ENCODE measurements at places on chromosomes 1 and 21.

DNA sequence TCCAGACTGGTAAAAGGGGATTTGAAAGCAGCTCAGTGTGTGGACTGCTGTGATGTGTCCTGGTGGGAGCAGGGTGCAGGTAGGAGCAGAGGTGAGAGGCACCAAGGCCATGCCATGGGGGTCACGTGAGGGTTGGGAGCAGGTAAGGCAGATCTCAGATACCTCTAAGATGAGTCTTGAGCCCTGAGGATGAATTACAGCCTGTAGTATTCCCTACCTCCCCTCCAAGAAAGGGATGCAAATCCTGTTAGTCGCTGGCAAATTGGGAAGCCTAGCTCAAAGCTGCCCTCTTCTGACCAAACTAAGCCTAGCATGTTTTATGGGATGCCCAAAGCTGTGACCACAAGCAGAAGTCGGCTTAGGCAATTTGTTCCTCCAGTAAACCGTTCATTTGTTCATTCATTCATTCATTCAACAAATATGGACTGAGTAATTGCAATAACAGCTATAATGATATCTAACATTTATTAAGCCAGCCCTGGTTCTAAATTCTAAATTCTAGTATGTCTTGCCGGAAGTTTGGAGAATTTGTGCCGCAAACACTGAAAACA, 3.9 kb upstream of the NUAK2 start:
- DNase-seq: peak; percentile 75

DNA sequence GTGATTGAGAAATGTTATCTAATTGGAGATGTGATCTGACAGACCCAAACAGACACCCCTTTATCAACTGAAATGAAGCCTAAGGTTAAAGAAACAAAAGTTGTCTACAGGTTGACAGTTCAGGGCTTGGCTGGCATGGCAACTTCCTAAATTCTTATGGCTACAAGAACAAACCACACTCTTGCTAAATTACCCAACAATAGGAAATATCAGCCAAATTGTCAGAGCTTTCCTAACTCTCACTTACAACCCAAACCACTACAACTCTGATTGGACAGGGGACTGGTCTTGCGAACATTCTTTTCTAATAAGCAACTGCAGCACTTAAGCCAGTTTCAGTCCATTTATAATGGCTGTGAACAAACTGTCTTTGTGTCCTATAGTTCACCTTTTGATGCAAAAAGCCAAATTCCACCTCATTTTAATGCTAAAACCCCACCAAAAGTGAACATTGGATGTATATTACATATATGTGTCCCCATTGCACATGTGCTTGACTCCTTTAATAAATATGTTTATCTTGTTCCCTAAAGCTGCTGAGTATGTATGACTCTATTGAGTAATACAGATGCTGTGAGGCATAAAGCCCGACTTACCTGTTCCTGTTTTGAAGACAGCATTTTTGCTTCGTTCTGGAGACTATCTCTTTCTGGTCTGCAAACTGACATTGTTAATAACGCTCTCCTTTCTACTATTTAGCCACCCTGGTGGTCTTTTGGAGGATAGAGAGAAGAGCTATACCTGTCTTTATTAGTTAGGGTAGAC, 101.3 kb upstream of the HMCN1 start:
- DNase-seq: peak; percentile 81

GRCh38 chr1:150281758-150282557, at the start of gene CIART:
Gene CIART (plus strand): TSS chr1:150282554. CDS start chr1:150283268, 714 bp downstream.
- peak; percentile 99 for DNase-seq

GRCh38 chr1:81512252-81513003, 288.3 kb upstream of the ADGRL2 start:
- DNase-seq: no peak

GRCh38 chr1:162391790-162392563, 10.4 kb downstream of the C1orf226 start:
- peak; percentile 67 for DNase-seq

DNA sequence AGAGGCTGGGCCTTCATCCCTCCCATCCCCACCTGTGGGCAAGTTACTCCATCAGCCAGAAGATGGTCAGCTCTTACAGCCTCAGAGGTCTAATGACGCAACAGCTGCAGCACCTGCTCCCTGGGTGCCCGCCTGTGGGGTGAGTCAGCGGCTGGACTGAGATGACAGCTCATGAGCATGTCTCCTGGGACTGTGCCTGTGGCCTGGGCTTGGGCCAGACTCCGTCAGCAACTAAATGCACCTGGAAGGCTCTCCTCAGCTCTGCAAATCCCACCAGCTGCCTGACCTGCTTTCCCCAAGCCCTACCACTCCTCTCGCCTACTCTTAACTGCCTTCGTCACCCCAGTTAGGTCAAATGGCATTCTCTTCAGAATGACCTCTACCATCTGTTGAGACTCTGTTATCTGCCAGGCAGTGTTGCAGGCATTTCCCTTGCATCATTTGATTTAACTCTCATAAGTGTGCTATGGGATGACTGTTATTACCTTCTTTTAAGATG, 47.7 kb downstream of the ETS2 start:
- DNase-seq: peak; percentile 91

GRCh38 chr1:28604411-28604810, 12.3 kb downstream of the RAB42 start:
- DNase-seq: no peak

- DNase-seq: no peak
These were observed 347 bp upstream of the KRTAP20-4 start for GRCh38 chr21:30620080-30620479.

GRCh38 chr1:209823143-209824041, 4.4 kb upstream of the UTP25 start:
- DNase-seq: peak; percentile 87

DNA sequence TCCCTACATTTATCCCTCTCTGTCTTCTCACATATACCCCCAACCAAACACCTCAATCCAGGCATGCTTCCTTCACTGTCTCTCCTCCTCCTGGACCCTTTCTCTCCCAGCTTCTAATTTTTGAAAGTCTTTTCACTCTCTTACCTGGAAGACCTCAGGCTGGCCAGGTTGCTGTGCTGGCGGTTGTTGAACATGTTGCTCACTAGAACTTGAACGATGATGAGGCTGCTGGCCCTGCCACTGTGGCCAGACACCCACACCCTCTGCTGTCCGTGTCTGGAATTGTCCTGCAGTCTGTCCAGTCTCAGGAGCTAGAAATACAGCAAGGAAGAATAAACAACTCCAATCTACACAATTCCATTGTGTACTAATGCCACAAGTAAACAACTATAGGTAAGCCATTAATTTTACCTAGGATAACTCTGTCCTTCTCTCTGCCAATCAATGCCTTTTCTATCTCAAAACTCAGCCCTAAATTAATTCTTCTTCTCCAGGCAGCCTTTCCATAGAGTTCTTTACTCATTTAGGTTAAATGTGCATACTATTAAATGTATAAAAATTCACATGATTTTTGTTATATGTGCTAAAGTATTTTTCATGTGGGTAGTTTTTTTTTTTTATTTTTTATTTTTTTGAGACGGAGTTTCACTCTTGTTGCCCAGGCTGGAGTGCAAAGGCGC, 5.1 kb upstream of the CTSK start:
- DNase-seq: peak; percentile 85

GRCh38 chr1:25462732-25463131, 32.0 kb downstream of the MACO1 start:
- DNase-seq: no peak

DNA sequence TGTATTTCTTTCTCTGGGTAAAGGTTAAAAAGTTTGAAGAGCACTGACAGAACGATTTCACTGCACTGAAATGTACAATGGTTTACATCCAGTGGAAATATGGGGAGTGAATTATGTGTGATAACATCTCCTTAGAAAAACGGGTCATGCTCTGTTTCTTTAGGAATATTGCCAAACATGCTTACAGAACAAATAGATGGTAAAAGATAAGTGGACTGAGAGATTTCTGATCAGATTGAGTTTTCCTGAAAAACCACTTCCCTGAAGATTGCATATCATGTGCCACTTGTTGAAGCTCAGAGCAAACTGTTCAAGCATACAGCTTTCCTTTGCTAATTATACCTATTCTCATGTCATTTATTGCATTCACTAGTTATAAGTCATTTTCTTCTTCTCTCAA, 29.9 kb upstream of the DISP1 start:
- DNase-seq: no peak

DNA sequence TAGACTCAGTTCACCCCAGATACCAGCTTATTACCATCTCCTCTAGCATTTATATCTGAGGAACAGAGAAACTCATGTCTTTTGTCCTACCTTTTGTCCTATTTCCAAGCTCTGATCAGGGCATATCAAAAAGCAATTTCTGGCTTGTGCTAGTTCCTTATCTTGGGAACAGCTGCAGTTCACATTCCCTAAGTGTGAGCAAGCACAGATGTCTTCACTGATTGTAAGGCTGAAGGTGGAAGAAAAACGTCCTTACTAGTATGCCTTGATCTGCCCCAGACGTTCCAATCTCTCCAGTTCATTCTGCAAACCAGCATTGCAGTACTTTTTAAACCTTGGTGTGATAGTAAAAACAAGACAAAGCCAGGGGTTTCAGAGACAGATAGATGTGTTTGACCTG, 139.8 kb downstream of the NCAM2 start:
- no peak for DNase-seq

DNA sequence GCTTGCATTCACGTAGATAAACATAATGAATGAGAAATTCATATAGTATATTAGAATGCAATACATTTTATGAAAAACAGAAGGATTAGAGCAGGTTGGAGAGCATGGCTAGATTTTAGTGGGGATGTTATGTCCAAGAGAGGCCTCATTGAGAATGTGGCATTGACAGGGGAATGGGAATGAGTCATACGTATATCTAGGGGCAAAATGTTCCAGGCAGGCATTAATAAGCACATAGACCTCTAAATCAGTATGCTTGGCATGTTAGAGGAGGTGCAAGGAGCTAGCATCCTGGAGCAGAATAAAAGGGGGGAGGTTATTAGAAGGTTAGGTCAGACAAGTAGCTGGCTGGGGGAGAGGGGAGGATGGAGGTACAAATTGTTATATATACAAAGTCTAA, 93.0 kb downstream of the USH2A start:
- no peak for DNase-seq

- DNase-seq: peak; percentile 53
These were observed 4.9 kb upstream of the ZNF644 start for GRCh38 chr1:91026777-91027176.

- DNase-seq: peak; percentile 16
These were observed 11.4 kb upstream of the ASCL5 start for GRCh38 chr1:201138311-201138840.

- DNase-seq: peak; percentile 30
These were observed 76.0 kb upstream of the DPYD start for GRCh38 chr1:97996880-97997279.

GRCh38 chr1:248730507-248731335, 24.8 kb downstream of the LYPD8 start:
- peak; percentile 17 for DNase-seq

GRCh38 chr1:97508653-97509218, 412.1 kb downstream of the DPYD start:
- DNase-seq: no peak

DNA sequence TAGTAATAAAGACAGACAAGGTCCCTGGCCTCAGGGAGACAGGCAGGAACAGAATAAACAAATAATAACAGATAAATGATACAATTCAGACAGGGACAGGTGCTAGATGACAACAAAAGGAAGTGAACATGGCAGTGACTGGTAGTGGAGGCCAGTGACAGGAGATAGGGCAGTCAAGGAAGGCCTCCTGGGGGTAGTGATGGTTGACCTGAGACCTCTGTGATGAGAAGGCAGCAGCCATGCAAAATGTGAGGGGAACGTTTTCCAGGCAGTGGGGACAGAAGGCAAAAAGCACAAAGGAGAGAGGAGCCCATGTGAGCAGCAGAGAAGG, 18.5 kb downstream of the OPTC start:
- DNase-seq: no peak

DNA sequence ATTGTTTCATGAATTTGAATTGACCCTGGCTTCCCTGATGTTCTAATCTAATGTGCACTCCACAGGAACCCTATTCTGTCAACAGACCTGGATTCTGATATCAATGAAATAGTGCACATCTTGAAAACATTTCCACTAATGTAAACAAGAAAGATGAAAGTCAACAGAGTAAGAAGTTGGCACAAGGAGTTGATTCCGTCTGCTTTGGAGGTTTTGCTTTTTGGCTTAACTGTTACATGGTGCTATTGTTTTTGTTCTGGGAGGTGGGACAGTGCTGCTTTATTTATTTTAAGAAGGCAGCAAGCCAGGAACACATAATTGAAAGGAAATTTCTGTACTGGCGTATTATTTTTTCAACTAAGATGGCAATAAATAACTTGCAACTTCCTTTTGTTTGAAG, 73.3 kb downstream of the LEPR start:
- DNase-seq: no peak

GRCh38 chr1:178273707-178274410, 180.0 kb downstream of the RASAL2 start:
- DNase-seq: peak; percentile 35

GRCh38 chr1:3939242-3940080, 39.4 kb upstream of the C1orf174 start:
- DNase-seq: no peak

DNA sequence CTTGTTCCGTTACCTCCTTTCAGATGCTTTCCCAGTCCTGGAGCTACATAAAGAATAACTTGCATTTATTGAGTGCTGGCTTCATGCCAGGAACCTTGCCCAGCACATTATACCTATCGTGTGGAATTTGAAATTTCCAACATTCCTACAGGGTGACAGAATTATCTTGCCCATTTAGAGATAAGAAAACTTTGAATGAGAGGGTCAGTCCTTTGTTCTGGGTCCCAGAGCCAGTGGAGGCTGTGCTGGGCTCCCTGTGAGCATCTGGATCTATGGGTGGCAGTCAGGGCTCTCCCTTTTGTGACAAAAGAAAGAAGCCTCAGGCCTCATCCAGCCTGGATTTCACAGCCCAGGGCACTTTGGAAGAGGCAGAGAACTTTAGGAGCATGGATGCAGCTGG, 3.2 kb downstream of the GSTM4 start:
- DNase-seq: no peak

DNA sequence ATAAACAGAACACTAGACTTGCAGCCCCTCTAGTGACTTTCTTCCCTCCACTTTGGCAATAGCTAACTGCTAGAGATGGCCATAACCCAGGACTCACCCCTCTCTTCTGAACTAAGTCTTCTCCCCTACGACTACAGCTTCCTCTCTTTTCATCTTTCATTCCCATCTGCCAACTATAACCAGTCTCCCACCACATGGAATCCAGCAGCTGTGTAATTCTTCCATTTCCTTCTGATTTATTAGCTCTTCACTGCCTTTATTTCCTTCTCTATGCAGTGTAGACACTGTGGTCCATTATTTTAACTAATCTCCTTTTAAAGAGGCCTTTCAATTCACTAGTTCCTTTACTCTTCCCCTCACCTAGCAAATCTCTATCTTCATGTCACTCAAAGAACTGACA, 13.4 kb upstream of the KCNK1 start:
- no peak for DNase-seq
